Activated CD8-positive, alpha-beta memory T cell treated with anti-CD3 and anti-CD28 coated beads, Interleukin-2, amount 50 U/mL, for 4 hours (primary cell): ENCODE measurements at places on chromosomes 7 and 10.

GRCh38 chr10:102770792-102771191 lies 27.0 kb downstream of the WBP1L start:
- no peak for DNase-seq

DNA sequence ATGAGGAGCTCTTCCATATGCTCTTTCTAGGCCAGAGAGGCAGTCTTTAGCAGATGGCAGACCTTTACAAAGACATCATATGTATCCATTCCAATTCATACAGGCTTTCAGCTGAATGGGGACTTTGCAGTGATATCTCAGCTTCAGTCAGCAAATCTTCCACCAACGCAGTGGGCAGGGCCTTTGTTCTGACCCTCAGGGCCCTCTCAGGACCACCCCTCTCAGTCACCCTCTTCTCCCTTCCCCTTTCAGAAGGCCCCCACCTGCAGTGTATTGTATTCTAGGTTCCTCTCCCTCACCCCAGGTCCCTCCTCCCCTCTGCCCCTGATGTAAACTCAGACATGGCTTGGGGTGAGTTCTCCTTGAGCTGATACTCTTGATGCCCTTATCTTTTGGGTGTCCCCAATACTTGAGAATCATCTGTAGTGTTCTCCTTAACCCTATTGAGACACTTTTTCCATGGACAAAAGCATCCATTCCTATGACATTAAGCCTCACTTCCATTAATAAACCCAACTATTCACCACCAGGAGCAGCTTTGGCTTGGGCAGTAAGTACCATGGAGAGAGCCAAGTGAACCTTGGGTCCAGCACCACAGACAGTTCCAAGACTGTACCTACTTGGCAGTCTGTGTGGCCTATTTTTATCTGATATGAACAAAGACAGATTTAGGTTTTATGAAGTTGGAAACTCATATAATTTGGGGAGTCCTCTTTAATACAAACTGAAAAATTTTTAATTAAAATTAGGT lies 62.7 kb downstream of the ADCYAP1R1 start:
- DNase-seq, result no peak

DNA sequence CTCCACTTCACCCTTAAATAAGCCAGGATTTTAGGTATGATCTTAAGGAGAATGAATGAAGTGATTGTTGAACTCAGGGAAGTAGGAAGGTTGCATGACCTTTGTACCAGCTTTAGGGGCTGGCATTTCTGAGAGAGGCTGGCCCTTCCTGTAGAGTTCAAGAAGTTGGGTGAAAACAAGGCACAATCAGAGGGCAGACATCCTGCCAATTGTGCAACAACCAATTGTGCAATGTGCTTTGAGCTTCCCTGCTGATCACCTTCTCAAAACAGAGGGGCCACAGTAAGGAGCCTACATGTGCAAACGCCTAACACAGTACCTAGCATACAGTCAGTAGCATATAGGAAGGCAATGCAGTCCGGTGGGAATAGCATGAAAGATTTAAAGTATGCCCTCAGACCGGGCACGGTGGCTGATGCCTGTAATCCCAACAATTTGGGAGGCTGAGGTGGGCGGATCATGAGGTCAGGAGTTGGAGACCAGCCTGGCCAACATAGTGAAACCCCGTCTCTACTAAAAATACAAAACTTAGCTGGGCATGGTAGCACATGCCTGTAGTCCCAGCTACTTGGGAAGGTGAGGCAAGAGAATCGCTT lies 5.4 kb downstream of the CPVL start:
- DNase-seq, result no peak

DNA sequence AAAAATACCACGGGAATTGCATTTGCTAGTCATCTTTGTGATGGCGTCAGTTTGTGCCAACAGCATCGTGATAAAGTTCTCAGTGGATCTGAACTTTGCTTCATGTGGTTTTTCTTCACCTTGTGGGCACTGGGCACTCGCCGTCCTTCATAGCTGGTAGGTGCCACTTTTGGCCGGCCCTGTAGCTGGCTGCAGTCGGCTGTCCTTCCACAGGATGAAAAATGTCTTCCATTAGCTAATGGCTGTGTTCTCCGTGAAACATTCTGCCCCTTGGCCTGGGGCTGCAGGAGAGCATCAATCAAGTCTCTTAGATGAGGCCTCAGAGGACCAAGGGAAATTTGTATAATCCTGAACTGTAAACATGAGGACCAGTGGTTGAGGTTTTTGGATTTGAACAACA lies 145.3 kb downstream of the DYNC1I1 start:
- DNase-seq, result no peak

DNA sequence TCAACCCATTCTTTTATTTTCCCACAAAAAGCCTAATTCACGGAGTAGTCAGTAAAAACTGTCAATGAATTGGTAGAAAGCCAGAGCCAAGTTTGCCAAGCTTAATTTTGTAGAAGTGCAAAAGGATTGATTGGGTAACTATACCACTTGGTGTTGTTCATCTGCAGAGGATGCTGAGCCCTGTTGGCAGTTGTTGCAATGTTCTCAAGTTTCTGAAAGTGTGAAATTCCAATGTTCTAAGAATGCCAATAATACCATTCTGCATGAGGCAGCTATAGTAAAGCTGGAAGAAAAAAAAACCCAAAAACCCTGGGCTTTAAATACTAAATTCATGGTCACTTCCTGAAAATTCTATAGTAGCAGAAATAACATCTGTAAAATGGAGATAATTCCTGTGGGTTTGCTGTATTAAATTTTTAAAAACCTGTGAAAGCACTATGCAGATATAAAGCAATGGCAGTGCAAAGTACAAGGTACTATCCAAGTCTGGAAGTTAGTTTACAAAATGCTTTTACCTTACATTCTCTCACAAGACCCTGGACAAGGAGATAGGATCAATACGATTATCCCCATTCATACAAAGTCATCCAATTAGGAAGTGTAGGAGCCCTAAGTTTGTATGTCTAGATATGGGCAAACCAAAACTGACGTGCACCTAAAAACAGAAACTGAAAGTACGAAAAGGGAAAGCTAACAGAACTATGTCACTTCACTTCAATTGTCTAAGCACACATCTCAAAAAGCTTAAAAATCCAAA lies 6.0 kb upstream of the PON1 start:
- DNase-seq, result no peak
